ENCODE measurements at places on chromosomes 2 and 18.

- DNase-seq = no peak
These were observed 77.2 kb downstream of the TSN start for GRCh38 chr2:121832412-121833357.

DNA sequence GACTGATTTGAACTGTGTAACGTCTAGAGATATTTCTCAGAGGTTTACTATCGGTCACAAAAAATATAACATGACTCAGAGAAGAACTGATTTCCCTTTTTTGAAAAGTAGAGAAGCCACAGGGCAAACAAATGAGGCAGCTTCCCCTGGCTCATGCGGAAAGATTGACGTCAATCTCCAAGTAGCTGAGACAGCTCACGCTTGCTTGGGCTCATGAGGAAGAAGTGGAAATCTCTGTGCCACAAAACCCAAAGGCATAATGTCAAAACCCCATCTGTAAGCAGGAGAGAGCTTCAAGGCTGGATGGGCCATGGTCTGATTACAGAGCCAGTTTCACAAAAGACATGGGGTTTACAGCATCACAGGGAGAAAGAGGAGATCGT, 188.1 kb downstream of the ARL4C start:
- DNase-seq = peak; percentile 29

- no peak for DNase-seq
These were observed 149.2 kb upstream of the COPS8 start for GRCh38 chr2:236936446-236936940.

DNA sequence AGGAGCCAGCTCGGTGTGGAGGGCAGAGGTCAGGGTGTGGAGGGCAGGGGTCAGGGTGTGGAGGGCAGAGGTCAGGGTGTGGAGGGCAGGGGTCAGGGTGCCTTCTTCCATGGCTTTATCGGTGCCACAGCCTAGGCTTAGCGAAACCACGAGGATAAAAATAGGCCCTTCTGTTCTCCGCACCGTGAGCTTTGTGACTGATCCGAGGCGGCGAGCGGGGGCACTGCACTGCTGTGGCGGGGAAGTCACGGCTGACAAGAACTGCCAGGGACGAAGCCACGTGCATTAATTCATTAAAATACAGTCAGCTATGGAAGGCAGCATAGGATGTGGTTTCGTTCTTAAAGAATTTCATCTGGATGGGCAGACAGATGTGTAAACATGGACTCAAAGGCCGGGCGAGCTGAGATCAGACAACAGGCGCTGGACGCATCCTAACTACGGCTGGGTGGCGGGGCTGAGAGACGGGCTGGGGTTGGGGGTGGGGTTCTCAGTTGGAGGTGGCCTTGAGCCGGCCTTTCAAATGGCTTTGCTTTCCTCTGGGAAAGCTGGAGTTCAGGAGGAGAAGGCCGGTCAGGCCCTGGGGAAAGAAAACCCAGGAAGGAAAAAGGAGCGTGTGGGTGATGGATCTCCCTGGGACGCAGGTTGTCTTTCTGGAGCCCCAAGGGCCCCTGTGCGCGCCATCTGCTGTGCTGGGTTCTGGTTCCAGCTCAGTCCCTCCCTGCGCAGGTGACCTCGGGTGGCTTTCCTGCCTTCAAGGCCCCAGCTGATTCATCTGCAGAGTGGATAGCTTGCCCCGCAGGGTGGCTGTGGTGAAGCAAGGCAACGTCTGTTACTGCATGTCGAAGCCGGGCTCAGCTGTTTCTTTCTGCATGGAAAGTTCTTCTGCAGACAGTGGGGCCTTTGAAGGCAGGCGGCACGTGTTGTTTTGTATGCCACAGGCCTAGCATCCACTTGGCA, 958 bp upstream of the ALLC start:
- DNase-seq = no peak

- peak; percentile 26 for DNase-seq
These were observed 48.0 kb downstream of the ARHGAP15 start for GRCh38 chr2:143177096-143177786.

GRCh38 chr2:143521396-143521795, 392.2 kb downstream of the ARHGAP15 start:
- no peak for DNase-seq

DNA sequence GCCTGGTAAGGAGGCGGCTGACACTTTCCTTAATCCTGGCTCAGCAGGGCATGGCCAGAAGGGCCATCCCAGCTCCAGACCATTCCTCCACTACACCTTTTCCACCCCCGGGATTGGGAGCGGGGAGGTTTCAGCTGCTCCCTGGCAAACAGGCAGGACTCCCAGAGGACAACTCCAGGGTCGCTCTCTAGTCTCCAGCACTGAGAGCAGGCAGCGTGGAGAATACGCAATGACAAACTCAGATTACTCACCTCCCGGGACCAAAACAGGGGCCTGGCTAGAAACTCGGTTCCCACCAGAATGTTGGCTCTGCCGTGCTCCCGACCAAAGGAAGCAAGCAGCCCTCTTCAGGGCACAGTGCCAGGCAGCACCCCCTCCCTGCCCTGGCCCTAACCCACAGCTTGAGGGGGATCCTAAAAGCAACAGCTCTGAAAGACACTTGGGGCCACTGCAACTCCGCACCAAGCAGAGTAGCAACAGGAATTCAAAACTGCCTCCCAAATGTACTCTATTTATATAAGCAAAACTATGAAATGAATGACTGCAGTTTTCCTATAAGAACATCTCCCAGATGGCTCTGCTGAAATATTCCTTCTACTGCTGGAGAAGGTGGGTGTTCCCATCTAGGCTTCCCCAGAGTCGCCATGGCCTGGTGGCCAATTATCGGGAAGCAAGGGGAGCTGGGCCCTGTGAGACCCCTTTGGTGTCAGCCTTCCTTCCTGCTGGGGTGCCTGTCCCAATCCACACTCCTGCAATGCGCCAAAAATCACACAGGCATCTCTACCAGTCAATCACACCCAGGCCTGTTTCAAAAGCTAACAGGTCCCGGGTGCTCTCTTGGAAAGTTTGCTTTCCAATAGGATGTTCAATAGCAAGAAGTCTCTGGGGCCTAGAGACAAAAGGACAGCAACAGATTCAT, 61.2 kb upstream of the POMC start:
- DNase-seq = no peak

- no peak for DNase-seq
These were observed 174.9 kb downstream of the SEPTIN10 start for GRCh38 chr2:109438773-109439389.

GRCh38 chr2:98036349-98037000, 40.7 kb upstream of the TMEM131 start:
- DNase-seq = no peak

GRCh38 chr18:45464619-45465018, 150.7 kb upstream of the SLC14A2 start:
- DNase-seq = no peak

Measured in GM18507 (cell line).